Prostate gland (tissue), 2 donors: ENCODE measurements at places on chromosomes 12 and 14.

GRCh38 chr12:52312086-52312485, 9.1 kb downstream of the KRT83 start:
- DNase-seq = no peak

GRCh38 chr12:2058837-2059236, 6.0 kb downstream of the CACNA1C start:
- DNase-seq = no peak

GRCh38 chr14:69323999-69324282, 64.0 kb downstream of the GALNT16 start:
- DNase-seq = no peak

- DNase-seq = no peak
Observed at GRCh38 chr14:67987606-67988005, 168.0 kb downstream of the RAD51B start.

GRCh38 chr14:50397390-50398188, 908 bp upstream of the CDKL1 start:
- peak; percentile 31 for DNase-seq

DNA sequence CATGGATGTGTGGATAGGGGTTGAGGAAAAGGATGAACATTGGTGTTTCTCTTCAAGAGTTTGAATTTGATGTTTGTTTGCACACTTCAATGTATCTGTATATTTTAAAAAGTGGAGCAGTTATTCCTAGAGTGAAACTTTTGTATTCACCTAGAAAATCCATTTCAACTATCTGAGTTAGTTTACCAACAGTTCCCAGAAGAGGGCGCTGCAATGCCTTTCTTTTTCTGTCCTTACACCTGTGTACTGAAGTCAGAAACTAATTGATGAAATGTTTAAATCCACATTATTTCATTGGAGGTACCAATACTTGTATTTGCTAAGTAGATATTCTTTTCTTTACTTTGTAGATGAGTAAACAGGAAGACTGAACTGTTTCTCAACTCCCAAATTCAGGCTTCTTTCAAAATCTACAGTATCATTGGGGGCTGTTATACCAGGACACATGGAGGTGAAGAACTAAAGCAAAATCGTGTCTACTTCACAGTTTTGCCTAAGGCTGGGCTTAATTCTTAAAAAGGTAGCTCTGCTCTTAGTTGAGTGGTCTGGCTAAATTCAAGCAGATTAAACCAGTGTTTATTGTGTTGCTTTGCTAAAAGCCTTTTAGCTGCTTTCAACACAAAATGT, 26.6 kb upstream of the KLRB1 start:
- DNase-seq = peak; percentile 60

- DNase-seq = no peak
Observed at GRCh38 chr12:47547077-47547476, 158.8 kb downstream of the RPAP3 start.

GRCh38 chr12:127176804-127177203, 1090.2 kb upstream of the TMEM132C start:
- DNase-seq = no peak

DNA sequence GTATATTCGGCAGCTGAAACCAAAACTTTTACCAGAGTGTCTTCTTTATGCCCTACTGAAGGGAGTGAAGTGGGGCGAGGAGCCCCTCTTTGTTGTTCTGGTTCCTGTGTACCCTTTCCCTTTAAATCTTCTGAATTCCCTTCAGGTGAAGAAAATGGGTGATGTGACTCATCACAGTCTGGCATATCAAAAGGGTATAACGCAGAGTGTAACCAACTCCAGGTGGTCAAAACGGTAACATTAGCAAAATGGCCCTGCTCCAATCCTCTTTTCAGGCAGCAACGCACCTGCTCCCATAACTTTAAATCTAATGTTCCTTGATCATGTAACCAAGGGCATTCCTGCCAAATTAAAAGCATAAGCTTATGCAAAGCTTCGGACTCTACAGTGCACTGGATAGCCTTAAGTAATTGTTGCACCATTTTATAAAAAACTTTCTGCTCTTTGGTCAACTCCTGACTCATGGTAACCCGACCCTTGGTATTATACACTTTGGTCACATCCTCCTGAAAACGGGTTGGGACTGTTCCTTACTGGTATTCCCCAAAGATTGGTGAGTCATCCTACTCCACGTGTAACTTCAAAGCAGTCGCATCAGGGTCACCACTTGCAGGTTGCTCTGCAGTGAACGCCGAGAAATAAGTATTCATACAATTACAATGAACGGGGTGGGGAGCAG, 83.1 kb downstream of the KCNMB4 start:
- DNase-seq = no peak

DNA sequence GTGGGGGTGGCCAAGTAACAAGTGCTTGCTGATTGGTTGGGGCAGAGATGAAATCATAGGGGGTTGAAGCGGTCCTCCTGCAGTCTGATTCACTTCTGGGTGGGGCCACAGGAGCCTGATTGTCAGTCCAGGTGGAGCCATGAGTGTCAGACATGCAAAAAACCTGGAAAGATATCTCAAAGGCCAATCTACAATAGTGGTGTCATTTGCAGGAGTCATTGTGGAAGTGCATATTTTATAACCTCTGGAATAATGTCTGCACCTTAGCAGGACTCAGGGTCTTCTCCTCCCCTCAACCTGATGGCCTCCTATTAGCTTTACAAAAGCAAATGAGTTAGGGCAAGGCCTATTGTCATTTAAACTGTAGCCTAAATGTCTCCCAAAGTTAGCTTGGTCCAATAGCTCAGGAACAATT, 241.4 kb downstream of the NUAK1 start:
- DNase-seq = no peak

GRCh38 chr12:13119826-13120225, 16.4 kb upstream of the GSG1 start:
- DNase-seq = no peak

- DNase-seq = peak; percentile 9
Observed at GRCh38 chr14:43981135-43981768, 525.8 kb downstream of the FSCB start.

DNA sequence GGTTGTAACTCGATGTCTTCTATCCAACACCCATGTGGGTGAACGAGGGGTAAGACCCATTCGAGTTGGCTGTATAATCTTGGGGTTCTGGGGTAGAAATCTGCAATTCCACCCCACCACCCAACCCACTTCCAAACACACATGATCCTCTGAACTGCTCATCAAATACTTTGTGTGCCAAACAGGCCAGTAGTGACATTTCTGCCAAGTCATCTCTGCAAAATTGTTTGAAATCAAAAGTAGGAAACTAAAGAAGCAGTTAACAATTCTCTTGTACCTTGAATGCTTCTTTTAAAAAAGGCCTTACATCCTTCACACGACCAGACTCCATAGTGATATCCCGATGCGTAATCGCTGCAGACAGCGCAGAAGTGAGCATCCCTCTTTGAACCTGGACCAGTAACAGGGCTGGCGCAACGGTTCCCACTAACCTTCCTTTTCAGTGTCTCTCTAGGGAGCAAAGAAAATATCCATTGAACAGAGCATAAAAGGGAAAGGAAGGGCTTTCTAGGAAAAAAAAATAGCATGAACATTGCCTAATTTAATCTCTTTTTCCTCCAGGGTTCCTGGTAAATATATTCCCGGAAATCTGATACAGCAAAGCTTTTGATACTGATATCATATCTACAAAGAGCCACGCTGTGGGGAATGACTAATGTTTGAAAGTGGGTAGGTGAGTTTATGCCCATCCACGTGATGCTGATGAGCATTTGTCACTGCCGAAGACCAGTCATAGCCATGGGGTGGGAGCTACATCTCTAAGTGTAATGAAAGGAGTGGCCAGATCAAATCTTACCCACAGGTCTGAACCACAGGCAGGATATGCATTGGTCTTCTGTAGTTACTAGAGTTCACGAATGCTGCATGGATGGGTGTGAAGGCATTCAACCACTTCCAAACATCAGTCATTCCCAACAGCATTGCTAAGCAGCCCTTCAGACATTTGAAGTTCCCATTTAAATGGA, 14.2 kb downstream of the ESR2 start:
- no peak for DNase-seq

DNA sequence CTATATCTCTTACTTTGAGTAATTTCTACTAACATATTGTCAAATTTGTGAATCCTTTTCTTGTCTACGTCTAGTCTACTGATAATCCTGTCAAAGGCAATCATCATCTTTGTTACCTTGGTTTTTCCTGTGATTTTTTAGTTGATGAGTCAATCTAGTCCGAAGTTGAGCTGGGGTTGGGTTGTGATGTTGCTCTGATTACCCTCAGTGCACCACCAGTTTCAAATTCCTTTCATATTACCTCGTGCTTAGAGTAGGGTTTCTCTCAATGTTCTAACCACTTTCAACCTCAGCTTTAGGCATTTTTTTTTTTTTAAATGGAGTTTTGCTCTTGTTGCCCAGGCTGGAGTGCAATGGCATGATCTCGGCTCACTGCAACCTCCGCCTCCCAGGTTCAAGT, 186.8 kb downstream of the BTG1 start:
- no peak for DNase-seq

DNA sequence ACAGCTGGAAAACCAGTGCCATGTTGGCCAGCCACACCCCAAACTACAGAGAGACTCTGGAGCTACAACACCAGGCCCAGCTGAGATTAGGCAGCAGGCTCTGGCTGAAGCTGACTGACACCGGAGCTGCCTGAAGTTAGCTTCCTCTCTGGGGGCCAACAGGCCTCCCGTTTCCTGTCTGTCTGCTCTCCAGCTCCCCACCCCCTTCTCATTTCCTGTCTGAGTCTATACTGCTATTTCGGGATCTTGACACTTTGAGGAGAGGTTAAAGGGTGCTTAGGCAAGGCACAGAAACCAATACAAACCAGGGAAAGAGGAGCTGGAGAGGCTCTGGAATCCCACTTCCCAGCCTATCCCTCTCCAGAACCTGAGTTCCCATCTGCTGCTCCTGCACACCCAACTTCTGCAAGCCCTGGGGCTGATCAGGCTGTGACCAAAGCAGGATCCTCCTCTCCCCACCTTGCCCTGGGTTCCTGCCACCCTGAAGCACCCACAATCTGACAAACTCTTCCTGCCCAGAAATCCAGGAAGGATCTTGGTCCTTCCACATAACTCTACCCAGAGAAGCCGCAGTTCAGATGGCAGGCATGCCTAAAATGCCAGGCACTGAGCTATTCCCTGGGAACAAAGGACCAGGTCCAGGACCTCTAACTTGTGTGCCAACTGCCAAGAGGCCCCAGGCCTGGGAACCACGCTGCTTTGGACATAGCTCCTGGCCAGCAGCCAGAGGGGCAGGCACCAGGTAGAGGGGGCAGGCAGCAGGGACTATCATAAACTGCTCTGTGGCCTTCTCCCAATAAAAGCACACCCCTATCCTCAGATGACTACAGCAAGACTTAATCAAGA, 39.9 kb downstream of the PRPF40B start:
- no peak for DNase-seq

DNA sequence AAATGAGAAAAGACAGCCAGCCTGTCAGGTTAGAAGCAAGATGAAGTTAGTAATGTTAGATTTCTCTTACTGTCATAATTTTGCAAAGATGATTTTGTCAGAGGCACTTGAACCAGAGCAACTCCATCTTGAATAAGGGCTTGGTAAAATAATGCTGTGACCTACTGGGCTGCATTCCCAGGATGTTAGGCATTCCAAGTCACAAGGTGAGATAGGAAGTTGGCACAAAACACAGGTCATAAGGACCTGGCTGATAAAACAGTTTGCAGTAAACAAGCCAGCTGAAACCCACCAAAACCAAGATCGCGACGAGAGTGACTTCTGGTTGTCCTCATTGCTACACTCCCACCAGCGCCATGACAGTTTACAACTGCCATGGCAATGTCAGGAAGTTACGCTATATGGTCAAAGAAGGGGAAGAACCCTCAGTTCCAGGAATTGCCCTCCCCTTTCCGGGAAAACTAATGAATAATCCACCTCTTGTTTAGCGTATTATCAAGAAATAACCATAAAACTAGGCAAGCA, 1313.5 kb upstream of the TMEM132C start:
- DNase-seq = no peak

- DNase-seq = no peak
Observed at GRCh38 chr12:23132357-23132756, 507.4 kb downstream of the ETNK1 start.

GRCh38 chr14:30330445-30330844, 228.5 kb upstream of the G2E3 start:
- DNase-seq = no peak

DNA sequence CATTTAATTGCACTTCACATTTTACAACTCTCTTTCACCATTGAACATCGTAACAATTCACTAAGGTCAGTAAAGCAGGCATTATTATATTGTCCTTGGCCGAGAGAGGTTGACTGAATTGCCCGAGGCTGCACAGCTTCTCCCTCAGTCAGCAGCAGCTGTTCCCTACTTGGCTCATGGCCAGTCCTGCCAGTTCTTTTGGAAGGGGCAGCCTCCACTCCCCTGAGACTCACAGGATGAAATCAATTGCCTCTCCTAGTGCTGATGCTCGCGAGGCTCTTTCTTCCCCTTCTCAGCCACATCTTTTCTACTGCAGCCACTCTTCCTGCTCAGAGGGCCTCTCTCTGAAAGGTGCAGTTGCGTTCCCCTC, 79.9 kb upstream of the KCNA1 start:
- DNase-seq = no peak

- DNase-seq = peak; percentile 82
Observed at GRCh38 chr14:99274346-99275221, 2.6 kb upstream of the BCL11B start.

DNA sequence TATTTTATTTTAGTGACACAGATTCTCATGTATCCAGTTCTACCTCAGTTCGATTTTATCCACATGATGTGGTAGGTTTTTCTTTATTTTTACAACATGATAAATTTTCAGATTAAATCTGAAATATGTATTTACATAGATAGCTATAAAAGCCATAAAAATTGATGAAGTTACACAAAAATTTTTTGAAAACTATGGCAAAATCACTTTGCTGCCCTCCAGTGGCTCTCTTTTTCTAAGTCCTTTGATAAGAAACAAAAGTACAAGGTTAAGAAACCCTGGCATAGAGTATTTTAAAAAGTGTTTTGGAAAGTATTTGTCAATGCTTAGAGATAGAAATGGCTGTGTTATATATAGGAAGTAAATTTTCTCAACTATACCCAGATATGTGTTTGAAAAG, 104.2 kb downstream of the PCNX1 start:
- DNase-seq = no peak

DNA sequence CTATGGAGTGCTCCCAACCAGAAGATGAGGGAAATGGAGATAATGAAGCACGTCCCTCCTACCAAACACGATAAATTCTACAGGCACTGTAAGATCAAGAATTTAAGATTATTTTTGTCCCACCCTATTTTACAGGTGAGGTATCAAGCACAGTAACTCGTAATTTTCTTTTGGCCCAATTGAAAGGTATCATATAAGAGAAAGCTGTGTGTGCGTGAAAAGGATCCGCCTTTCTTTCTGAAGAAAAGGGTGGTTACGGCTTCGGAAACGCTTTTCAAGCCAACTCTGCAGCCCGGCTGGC, 733 bp upstream of the KLHDC2 start:
- DNase-seq = no peak

- DNase-seq = no peak
Observed at GRCh38 chr12:6536894-6537579, 2.7 kb downstream of the GAPDH start.

- DNase-seq = no peak
Observed at GRCh38 chr14:95784137-95784536, 70.2 kb upstream of the TCL1A start.

DNA sequence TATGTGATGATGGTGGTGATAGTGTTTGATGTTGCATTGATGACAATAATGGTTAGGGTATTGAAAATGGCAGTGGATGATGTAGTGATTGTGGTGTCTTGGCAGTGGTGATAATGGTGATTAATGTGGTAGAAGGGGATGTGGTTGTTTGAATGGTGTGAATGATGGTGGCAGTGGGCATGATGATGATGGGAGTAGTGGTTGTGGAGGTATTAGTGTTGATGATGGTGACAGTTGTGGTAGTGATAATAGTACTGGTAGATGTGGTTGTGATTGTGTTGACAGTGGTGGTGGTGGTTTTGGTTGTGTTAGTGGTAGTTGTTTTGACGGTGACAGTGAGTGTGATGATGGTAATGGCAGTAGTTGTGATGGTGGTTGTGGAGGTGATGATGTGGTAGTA, 1049.0 kb downstream of the VRK1 start:
- no peak for DNase-seq
